ENCODE measurements at places on chromosomes 6 and 20.

- DNase-seq, result no peak
Measured at GRCh38 chr6:42509765-42510164, 54.1 kb upstream of the UBR2 start.

DNA sequence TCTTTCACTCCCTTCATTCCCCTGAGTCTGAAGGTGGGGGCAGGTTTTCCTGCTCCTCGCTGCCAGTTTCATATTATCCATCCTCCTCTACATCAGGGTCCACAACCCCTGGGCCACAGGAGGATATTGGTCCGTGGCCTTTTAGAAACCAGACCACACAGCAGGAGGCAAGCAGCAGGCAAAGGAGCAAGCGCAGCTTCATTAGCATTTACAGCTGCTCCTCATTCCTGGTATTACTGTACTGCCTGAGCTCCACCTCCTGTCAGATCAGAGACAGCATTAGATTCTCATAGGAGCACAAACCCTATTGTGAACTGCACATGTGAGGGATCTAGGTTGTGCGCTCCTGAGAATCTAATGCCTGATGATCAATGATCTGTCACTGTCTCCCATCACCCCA lies 380.3 kb downstream of the ARHGAP18 start:
- no peak for DNase-seq

DNA sequence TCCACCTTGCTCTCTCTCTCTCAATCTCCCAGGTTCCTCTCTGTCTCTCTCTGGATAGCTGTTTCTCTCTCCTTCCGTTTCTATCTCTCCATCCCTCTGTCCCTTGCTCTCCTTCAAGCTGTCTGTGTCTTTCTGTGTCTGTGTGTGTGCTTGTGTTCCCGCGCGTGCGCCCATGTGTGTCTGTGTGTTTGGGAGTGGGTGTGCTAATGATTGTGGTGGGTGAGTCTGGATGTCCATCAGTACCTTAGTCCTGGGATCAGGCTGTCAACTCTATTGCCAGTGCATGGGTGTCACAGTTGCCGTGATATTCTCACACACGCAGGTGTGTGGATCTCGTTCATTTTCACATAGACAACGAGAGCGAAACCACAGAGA lies 1380.6 kb upstream of the DEFB115 start:
- DNase-seq, result no peak

GRCh38 chr20:29443819-29444218 lies 1813.6 kb upstream of the DEFB115 start:
- no peak for DNase-seq

GRCh38 chr6:71888756-71889340 lies 2.5 kb downstream of the RIMS1 start:
- DNase-seq, result no peak

DNA sequence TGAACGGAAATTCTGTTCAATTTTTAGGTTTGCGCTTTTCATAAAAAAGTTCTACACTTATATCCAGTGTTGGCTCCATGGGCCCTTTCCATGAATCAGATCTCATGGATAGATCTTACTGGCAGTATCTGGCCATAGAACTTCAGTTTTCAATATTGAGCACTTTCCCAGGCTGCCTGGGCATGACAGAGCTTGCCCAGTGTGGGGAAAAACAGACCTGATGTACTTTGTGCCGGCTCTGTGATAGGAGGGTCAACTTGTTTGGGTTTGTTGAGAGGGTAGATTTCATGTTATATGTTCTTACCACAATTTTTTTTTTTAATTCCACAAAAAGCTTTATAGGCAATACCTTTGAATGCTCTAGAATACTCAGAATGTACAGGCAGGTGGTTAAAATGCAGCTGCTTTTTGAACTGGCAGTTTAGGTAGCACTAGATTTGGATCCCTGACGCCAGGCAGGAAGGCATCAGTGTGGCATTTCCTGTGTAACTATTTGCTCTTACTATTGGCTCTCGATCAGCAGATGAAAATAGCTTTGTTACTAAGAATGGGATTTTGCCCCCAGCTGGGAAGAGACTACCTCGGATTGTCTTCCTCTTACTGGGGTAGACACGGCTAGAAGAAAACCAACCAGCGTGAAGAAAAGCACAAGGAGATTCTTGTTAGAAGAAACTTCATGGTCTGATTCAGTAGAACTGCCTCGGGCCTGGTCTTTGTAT lies 404.9 kb upstream of the SOX4 start:
- DNase-seq, result no peak

GRCh38 chr20:17644451-17644850 lies 37.6 kb downstream of the RRBP1 start:
- DNase-seq, result no peak

DNA sequence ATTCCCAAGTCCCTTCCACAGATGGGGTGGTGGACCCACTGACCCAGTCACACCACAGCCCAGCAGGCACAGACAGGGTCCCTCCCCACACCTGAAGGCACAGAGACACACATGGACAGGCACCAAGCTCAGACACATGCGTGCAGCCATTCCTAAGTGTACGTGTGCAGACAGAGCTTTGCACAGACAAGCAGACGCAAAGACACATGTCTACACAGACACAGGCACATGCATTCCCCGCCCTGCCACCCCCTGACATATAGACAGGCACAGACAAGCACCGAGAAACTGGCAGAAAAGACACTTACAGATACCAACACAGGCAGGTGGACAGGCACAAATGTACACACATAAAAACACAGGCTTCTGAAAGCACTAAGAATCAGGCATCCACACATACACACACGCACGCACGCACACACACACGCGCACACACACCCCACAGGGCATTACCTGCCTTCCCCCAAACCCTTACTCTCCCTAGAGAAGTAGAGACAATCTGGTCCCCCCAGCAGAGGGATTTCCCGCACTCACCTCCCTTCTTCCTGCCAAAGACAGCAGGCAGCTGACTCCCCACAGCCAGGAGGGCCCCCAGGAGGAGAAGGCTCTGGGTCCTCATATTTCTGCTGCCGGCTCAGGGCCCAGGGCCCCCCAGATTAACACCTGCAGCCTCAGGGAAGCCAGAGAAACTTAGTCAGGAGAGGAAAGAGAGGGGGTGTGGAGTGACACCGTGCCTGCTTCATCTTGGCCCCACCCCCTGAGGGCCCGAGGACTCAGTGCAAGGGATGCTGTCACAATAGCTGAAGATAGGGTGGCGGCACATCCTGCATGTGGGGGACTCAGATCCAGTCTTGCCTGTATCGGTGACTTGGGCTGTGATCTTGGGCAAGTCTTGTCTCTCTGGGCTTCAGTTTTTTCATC lies at the start of gene WFDC5:
TSS of gene WFDC5 (minus strand) at position 710 of the 921 bp plus-strand sequence. CDS start at position 619, 91 bp downstream.
- DNase-seq, result no peak

DNA sequence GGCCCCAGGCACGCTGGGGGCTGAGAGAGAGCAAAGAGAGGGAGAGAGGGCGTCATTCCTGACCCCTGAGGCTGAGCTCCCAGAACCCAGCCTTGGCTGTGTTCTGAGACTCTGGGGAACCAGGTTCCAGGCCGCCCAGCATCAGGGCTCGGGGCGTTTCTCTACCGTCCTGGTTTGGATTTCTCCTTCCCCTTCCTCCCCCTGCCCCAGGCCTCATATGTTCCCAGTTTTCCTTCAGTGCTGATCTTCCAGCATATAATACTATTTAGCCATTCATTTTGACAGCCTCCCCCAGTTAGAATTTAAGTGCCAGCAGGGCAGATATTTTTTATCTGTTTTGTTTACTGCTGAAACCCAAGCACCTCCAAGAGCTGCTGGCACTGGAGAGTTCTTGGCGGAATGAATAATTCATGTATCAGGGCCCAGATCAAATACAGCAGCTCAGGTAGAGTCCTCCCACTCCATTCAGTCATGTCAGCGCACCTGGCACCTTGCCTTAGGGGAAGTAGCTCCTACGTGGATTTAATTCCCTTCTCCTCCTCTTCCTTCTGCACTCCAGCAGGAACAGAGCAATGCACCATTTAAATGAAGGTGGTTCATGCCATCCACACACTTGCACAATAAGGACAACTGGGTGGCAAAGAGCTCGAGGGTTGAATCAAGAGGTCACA lies 23.4 kb upstream of the FRMD1 start:
- no peak for DNase-seq

- DNase-seq, result no peak
Measured at GRCh38 chr6:2971420-2972218, at the start of gene SERPINB6. TSS of gene SERPINB6 (minus strand) at chr6:2971567. CDS start at chr6:2959332, 12,235 bp downstream.

- DNase-seq, result no peak
Measured at GRCh38 chr20:37270576-37271420, 9.2 kb upstream of the GHRH start.

- no peak for DNase-seq
Measured at GRCh38 chr20:45400346-45401031, 7.6 kb upstream of the DBNDD2 start.

GRCh38 chr6:14283600-14284235 lies 166.1 kb downstream of the CD83 start:
- no peak for DNase-seq

- DNase-seq, result no peak
Measured at GRCh38 chr20:59470521-59470920, 133.8 kb upstream of the PHACTR3 start.

DNA sequence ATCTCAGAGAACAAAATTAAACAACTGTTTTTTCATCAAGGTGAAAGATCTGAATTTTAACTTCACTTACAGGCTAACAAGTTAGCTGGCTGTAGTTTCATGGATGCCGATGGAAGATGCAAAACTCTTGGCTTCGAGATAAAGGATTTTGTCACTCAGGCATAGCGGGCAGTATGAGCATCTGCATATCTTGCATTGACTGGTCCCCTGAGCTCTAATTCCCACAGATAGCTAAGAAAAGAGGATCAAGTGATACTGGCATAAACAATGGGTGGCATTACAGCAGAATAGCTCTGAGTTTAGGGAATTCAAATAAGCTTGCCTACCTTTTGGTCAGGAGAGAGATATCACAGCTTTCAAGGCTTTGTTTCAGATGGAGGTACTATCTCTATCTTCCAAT lies 1.8 kb upstream of the CLVS2 start:
- no peak for DNase-seq

DNA sequence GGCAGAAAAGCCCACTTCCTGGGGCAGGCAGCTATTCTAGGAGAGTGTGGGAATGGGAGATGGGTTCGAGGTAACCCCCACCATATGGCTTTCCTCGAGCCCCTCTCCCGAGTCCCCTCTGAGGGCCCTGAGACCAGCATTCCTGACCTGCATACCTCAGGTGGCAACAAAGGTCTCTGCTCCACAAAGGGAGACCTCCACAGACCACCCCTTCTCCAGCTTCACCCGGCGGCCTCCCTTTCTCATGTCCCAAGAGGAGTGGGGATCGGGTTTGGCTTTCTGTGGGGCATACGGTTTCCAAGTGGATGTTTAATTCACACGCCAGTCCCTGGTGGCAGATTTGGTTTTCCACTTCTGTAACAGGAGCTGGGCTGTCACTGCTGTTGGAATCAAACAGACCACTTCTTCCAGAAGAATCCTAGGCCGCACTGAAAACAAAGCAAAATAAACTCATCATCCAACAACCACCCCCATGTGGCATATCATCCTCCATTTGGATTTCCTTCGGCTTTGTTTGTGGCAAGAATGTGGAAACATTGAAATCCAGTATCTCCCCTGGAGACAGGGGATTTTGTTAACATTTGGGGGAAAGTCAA lies 83.2 kb downstream of the DLL1 start:
- no peak for DNase-seq

DNA sequence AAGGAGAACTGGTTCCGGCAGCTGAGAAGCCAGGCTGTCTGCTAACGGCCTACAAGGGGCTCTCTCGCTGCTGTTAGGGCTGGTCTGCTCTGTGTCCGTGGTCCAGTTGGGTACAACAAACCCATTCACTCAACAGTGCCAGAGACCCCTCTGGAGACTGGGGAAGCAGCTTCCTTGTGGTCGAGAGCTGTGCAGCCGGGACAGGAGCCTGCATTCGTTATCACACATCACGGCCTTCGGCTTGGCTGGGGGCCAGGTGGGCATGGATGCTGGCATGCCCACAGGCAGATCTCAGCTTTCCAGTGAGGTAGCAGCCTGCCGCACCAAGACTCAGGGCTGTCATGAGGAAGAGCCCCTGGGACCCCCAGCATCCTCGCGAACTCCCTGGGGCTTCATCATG lies 124.7 kb downstream of the PREX1 start:
- no peak for DNase-seq

DNA sequence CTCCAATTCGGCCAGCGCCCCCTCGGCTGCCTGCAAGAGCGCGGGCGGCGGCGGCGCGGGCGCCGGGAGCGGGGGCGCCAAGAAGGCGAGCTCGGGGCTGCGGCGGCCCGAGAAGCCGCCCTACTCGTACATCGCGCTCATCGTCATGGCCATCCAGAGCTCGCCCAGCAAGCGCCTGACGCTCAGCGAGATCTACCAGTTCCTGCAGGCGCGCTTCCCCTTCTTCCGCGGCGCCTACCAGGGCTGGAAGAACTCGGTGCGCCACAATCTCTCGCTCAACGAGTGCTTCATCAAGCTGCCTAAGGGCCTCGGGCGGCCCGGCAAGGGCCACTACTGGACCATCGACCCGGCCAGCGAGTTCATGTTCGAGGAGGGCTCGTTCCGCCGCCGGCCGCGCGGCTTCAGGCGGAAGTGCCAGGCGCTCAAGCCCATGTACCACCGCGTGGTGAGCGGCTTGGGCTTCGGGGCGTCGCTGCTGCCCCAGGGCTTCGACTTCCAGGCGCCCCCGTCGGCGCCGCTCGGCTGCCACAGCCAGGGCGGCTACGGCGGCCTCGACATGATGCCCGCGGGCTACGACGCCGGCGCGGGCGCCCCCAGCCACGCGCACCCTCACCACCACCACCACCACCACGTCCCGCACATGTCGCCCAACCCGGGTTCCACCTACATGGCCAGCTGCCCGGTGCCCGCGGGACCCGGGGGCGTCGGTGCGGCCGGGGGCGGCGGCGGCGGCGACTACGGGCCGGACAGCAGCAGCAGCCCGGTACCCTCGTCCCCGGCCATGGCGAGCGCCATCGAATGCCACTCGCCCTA lies 963 bp downstream of the FOXF2 start:
- no peak for DNase-seq

Data from stimulated activated naive CD4-positive, alpha-beta T cell (primary cell).